RPMI7951 (cell line): ENCODE measurements at places on chromosomes 2 and 18. TPM values are rescaled to one million over a fixed set of nuclear protein-coding genes. Genes with fewer than 3 reads are reported as not detected.
A peak's percentile ranks its signal among the peaks of the same experiment; 100 is the strongest.

GRCh38 chr2:215826376-215826775, 187.0 kb downstream of the MREG start:
- DNase-seq, result peak; percentile 51

DNA sequence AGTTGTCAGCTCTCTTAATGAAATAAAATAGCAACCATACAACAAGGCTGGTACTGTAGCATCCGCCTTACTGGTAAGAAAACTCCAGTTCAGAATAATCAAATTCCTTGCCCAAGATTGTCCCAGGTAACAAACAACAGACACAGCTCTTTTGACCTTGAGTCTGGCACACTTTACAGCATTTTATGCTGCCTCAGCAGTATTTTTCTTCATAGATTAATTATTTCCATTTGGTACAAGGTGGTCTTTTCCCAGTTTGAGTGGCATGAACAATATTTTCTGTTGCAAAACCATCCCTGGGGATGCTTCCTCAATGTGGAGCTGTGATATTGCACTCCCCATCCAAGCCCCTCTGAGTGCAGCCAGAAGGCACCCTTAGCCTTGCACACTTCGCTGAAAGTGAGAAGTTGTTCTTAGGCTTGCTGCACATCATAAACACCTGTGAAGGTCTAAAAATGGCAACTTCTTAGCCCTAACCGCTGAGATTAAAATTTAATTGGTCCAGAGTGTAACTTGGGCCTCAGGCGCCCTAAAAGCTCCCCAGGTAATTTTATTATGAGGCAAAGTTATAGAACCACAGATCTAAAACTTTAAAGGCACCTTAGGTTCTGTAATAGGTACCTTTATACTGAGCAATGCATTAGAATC, 523.3 kb downstream of the CMPK2 start:
- no peak for DNase-seq

DNA sequence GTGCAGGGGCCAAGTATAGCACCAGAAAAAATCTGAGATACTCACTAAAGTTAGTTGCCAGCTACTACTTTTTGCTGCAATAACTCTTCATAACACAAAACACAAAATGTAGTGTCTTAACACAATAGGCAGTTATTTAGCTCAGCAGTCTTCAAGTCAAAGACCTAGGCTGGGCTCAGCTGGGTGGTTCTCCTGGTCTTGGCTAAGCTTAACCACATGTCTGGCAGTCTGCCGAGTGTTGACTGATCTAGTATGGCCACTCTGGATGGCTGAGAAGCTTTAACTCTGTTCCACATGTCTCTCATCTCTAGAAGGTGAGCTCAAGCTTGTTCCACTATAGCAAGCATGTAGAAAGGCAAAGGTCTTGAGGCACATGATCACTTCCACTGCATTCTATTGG, 451.6 kb downstream of the SOX11 start:
- DNase-seq, result peak; percentile 9

GRCh38 chr2:229653531-229653930, 60.8 kb downstream of the DNER start:
- DNase-seq, result peak; percentile 61

The UGT1A4 gene
- total RNA-seq, result 0.12 TPM in 1 of 2 replicates, not detected in the other

The NYAP2 gene
- total RNA-seq, result not detected in 2 replicates

DNA sequence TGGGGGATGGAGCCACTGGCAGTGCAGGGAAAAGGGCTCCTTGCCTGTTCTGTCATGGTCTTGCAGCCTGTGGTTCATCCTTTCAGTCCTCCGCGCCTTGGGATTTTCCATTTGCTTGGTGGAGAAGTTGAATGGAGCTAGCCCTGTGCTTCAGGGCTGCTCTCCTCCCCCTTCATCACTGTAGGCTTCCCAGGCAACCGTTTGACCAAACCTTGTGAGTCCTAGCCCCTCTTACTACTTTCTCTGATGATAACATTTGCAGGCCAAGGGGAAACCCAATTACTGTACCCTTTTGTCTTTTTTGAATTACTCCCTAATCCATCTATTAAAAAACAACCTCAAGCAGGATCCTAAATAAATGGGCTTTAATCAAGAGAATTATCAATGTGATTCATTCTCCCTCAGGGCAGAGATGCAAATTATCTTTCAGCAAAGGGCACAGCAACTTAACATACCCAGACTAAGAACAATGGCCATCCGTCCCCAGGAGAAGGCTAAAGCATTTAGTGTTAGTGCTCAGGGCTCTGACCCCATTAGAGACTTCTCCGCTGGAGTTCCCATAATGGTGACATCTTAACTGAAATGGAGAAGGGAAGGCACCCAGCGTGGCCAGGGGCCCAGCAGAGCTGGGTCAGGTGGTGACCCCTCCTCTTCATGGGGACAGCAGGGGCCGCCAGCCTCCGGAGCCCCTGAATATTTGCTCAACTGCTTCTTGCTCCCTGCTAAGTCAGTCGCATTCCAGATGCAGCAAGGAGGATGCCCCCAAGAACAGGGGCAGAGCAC, 40.7 kb downstream of the RHOB start:
- peak; percentile 61 for DNase-seq

DNA sequence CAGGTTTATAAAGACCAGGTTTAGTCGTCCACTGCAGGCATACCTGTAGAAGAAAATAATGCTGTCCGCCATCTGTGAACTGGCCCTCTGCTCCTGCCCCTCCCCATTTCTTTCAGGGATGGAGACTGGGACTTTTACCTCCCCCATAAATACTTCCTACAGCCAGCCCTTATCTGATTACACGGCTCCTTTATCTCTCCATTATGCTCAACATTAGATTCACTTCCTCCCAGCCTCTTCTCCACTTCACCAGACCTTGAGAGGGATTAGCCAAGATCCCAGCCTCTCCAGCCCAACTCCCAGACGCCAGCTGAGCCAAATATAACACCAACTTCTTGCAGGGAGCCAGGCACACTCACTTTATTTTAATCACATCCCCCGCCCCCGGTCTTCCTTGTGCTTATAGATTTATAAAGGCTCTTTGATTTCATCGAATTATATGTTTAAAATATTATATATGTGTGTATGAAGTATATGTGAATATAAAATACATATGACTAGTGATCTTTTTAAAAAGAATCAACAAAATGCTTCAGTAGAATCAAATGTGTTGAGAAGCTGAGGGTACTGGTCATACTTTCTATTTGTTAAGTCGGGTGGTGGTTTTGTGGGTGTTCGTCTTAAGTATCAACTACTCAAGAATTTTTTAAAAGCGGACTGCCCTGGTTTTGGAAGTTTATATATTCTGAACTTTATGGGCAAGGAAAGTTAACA, 81.0 kb downstream of the SPRED2 start:
- peak; percentile 49 for DNase-seq

DNA sequence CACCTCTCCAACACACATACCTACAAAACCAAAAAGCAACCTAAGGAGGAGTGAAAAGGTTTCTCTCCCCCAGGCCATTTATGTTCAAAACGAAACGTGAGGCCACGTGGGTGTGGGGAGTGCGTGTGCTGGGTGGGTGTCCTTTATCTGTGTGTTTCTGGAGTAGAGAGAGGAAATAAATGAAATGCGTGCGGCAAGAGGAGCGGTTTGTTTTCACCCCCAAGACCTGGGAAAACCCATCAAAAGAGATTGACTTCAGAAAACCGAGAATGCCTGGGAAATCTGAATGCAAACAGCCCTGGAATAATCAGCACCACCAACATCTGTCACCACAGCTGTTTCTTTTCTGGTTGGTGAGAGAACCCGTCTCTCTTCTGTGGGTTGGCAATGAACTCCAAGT, 137.4 kb downstream of the INSIG2 start:
- no peak for DNase-seq

The DNMT3A gene
- 1.4 and 2.3 TPM in 2 replicates for total RNA-seq

DNA sequence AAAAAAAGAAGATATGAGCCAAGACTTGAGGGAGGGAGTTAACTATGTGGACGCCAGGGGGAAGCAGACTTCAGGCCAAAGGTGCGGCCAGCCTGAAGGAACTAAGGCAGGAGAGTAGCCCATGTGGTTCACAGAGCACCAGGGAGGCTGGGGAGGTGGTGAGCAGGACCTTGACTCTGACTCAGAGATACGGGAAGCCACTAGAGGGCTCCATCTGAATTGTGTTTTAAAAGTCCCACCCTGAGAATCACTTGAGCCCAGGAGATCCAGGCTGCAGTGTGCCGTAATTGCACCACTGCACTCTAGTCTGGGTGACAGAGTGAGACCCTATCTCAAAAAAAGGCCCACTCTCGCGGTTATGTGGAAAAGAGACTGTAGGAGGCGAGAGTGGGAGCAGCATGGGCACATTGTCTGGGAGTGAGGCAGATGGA, 12.3 kb downstream of the CEP192 start:
- peak; percentile 59 for DNase-seq

The CCDC195 gene
- total RNA-seq, result not detected in 2 replicates

The OR6B2 gene
- total RNA-seq, result not detected in 2 replicates

- DNase-seq, result no peak
Measured at GRCh38 chr2:85164145-85164569, 31.0 kb downstream of the TCF7L1 start.

DNA sequence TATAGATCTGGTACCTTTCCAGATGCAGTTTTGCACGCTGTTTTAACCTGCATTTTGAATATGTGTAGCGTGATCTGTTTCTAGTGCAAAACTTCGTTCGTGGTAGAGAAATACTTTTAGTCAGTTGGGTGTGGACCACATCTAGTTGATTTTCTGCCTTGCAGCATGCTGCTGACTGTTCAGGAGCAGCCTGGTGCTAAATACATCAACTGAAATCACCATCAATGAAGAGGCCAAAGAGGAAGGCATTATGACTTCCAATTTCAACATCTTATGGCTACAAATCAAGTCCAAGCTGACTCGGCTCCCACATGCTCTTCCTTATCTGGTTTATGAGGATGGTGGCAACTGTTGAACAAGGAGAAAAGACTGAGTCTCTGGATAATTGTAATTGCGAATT, 298.5 kb downstream of the ZNF521 start:
- no peak for DNase-seq

- DNase-seq, result no peak
Measured at GRCh38 chr2:223060201-223060825, 8.3 kb downstream of the KCNE4 start.

DNA sequence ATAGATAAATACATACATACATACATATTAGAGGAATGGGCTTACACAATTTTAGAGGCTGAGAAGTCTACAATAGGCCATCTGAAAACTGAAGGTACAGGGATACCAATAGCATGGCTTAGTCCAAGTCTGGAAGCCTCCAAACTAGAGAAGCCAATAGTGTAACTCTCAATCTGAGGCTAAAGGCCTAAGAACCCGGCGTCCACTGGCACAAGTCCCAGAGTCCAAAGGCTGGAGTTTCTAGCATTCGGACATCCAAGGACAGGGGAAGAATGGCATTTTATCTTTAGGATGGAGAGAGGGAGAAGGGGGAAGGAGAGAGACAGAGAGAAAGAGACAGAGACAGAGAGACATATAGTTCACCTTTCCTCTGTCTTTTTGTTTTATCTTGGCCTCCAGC, 63.7 kb upstream of the SYT4 start:
- DNase-seq, result no peak

DNA sequence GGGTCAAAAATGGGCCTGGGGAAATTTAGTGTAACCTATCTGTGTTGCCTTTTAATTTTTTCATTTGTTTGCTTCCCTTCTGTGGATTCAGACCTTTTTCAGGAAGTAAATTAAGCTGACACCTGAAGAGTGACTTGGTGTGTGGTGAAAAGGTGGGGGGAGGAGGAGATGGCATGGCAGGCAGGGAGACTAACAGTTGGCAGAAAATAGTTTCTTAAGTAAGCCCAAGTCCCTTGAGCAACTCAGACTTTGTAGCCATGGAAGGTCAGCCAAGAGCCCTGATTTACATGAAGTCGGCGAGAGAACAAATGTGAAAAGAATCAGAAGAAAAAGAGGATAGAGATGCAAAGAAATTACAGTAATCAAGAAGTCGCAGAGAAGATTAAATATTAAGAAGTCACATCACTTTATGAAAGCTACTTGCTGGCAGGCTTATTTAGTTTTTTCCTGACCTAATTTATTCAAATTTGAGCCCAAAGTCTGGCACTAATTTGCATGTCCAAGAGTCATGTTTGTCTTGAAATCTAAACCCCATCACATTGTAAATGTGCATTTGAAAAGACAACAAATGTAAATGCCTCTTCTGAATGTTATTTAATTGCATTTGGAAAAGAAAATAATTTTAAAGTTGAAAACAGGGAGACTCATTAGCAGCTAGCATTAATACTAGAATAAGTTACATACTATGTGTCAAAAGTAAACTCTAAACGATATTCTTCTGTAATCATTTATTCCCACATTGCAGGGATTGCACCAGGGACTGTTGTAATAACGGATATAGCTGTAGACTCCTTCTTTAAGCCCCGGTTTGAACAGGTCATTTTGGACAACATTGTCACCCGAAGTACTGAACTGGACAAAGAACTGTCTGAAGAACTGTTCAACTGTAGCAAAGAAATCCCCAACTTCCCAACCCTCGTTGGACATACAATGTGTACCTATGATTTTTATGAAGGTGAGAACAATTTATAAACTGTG, 19.3 kb downstream of the UPP2 start:
- no peak for DNase-seq

The MALL gene
- 3.8 and 4.2 TPM in 2 replicates for total RNA-seq

DNA sequence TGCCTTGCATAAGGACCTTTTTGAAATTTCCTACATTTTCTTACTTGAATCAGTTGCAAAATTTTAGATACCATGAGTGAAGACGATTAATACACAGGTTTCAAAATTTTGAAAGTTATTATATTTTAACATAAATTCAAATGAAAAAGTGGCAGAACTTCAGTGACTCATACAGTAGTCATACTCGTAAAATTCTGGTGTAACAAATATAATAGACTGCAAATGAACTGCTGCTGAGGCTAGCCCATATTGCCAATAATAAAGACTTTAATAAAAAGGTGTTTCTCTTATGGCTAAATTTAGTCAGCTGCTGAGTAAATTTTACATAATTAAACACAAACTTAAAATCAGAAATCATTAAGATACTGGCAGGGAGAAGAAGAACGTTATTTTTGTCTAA, 36.9 kb downstream of the MSH6 start:
- peak; percentile 10 for DNase-seq

The GKN2 gene
- not detected in 2 replicates for total RNA-seq

The LDLRAD4 gene
- total RNA-seq, result 0.10 and 0.24 TPM in 2 replicates

The KRTCAP3 gene
- 0.48 TPM in 1 of 2 replicates, not detected in the other for total RNA-seq
